Frontal cortex (tissue), 4 donors: ENCODE measurements at places on chromosomes 12 and 14.

GRCh38 chr12:116943419-116944372, 32.9 kb downstream of the FBXW8 start:
- no peak for DNase-seq

- DNase-seq = no peak
These were observed 172.3 kb upstream of the ATXN7L3B start for GRCh38 chr12:74365178-74365964.

DNA sequence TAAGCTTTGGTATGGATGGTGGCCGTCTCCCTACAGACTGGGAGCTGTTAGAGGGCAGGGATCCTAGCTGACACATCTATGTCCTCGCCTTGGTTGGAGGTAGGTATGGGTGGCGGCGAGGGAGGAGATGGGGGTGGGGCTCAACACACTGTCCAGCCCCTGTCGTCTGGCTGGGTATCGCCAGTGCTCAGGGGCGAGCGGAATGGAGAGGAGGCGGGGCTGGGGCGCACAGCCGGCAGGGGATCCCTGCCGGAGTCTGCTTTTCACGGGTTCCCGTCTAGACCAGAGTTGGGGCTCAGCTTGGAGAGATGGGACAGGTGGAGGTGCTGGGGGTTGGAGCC, 16.1 kb downstream of the TAMALIN start:
- DNase-seq = no peak

GRCh38 chr14:42624980-42625761, 1018.5 kb downstream of the LRFN5 start:
- no peak for DNase-seq

GRCh38 chr12:107670999-107671643, 14.5 kb upstream of the PWP1 start:
- no peak for DNase-seq

DNA sequence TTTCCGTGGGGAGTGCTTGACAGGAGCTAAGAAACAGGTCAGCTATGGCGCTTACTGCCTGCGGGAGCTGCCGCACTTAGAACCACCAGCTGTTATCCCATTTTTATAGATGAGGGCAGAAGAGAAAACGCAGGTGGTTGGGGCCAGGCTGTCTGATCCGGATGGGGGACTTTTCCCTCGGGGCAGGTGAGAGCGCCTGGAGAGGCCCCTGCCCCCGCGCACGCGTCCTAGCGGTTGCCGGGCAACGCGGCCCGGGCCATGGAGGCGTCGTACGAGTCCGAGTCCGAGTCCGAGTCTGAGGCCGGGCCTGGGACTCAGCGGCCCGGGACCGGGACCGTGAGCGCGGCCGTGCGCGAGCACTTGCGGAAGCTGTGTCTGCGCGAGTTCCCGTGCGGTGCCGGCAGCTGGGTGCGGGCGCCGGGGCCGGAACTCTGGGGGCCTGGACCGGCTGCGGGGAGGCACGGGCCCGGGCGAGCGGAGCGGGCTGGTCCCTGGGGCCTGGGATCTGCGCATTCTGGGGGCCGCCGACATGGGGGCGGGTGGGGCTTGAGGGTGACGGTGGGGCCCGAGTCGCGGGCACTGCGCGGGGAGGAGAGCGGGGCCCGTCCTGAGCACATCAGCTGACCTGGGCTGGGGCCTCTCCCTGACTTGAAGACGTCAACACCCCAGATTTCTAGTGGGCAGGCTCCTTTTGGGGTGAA, at the start of gene LRRC43:
Gene LRRC43, plus strand, starts transcription at position 237 of the 701 bp plus-strand sequence. Its CDS starts 22 bp downstream, at position 259.
- DNase-seq = peak; percentile 73

GRCh38 chr12:125050446-125050845, 14.8 kb upstream of the AACS start:
- DNase-seq = no peak

DNA sequence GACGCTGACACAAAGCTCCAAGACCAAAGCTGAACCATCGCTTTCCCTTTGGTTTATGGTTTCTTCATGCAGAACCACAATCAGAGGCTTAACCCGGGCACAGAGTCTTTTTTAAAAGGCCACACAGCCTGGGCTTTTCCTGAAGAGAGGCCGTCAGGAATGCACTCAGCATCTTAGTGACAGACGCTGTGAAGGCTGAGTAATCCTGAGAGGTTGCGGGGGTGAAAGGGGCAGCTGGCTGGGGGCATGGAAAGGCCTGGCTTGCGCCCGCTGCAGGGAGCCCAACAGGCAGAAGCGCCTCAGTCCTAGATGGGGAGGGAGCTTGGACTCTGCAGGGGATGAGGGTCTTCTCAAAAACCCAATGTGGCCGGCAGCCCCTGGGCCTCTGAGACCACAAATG, 13.6 kb downstream of the CTDSP2 start:
- DNase-seq = no peak

- DNase-seq = no peak
These were observed 238.2 kb downstream of the NELL2 start for GRCh38 chr12:44637875-44638274.

DNA sequence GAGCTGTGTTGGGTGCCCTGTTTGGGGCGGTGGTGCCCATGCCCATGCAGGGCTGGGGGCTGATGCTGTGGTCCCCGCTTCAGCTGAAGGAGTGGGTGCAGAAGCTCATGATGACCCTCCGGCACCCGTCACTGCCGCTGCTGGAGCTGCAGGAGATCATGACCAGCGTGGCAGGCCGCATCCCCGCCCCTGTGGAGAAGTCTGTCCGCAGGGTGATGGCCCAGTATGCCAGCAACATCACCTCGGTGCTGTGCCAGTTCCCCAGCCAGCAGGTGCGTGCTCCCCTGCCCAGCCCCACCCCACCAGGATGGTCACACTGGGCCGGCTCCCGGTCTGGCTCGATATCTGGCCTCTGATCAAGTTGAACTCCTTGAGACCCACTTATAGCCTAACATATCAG, 92.7 kb downstream of the ACACB start:
- no peak for DNase-seq

GRCh38 chr14:32076278-32077080, 625 bp upstream of the ARHGAP5 start:
- DNase-seq = peak; percentile 87

GRCh38 chr14:39381366-39381765, 50.9 kb downstream of the FBXO33 start:
- no peak for DNase-seq

GRCh38 chr12:75705749-75706711, 194.6 kb upstream of the KRR1 start:
- DNase-seq = no peak

- DNase-seq = no peak
These were observed 60.8 kb downstream of the TMCC3 start for GRCh38 chr12:94589591-94590001.

GRCh38 chr14:88496414-88496813, 58.4 kb downstream of the PTPN21 start:
- DNase-seq = no peak

GRCh38 chr14:24863968-24864684, 185.8 kb downstream of the STXBP6 start:
- no peak for DNase-seq

- DNase-seq = no peak
These were observed 81.1 kb downstream of the PELI2 start for GRCh38 chr14:56199095-56199981.

DNA sequence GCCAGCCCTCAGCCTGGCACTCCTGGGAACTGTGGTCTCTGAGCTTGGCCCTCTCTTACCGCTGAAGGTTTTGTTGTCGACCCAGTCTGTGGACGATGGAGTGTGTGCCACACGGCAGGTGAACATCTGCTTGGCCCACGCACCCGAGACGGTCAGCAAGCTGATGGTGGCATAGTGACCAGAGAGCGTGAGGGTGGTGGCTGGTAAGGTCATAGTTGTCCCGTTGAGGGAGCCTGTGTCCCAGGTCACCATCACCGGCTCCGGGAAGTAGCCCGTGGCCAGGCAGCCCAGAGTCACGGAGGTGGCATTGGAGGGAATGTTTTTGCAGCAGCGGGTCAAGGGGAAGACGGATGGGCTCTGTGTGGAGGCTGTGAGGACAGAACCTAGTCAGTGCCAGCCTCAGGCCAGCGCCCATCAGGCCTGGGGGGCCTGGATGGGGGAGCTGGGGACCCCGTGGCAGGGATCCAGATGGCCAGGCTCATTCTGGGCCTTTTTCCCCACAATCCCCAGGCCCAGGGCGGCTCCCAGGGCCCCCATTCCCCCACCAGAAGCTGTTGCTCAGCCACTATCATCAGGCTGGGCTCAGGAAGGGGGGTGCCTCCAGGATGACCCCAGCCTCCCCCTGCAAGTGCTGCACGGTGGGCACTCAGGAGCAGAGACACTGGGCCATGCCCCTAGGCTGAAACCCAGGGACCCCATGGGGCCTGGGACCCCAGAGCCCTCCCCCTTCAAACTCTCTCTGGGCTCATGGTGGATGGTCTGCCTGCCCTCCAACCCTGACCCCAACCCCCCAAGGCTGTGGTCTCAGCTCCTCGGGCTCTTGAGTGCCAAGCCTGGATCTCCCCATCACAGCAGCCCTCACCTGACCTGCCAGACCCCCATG, 75.2 kb downstream of the TMEM121 start:
- no peak for DNase-seq

DNA sequence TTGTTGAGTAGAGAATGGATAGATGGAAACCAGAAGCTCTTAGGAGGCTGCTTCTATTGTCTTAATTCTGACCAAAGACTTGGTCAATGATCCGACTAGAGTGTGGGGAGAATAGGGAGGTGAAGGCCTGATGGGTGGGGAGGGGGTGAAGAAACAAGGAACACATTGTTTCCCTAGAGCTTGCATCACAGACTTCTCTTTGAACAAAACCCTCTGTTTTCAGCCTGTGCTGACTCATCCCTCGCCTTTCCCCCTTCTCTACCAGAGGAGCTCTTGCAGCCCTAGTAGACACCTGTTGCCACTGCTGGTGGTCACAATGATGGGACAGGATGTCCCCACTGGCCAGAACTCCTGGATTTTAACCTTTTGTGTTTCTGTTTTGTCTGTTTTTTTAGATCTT, 46.8 kb upstream of the CISTR start:
- DNase-seq = peak; percentile 43

GRCh38 chr14:23030936-23031335, 3.8 kb downstream of the PSMB5 start:
- DNase-seq = no peak

- no peak for DNase-seq
These were observed 14.9 kb upstream of the PLEKHG3 start for GRCh38 chr14:64689289-64689688.

DNA sequence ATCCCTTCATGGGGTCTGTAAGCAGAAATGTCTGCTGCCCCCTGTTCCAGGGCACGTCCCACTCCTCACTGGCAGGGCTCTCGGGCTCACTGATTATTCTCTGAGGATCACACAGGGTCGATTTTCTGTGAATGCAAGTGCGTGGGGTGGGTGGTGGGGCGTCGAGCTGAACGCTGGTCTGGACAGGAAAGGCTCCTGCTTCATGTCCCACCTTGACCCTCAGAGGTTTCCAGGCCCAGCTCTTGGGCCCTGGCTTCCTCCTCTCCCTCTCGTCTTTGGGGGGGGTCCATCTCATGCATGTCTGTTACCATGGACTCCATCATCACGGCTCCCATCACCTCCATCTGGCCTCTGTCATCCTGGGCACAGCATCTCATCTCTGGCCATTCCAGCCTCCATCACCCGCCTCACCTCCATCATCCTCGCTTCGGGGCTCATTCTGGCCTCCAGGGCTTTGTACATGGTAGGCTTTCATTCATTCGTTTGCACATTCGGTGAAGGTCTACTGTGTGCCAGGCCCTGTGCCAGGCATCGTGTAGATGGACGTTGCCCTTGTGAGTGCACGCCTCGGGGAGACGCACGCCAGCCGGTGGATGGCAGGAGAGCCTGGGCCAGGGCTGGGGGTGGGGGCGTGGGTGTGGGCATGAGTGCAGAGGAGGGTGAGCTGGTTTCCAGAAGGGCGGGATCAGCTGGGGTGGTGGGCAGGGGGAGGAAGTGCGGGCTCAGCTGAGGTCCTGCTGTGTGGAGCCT, 34.7 kb downstream of the RTL1 start:
- DNase-seq = no peak

DNA sequence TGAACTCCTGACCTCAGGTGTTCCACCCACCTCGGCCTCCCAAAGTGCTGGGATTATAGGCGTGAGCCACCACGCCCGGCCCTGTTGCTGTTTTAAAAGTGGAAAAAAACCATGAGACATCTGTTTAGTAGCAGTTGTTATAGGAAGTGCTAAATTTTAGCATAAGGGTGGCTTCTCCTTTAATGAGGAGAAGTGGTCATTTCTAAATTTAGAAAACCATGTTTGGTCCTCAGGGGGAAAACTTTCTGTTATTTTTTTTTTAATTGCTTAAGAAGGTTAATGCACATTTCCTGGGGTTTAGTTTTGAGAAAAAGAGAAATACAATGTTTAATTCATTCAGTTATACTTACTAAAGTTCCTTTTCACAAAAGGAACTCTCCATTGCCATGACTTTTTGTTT, 102.1 kb downstream of the MYRFL start:
- DNase-seq = no peak

DNA sequence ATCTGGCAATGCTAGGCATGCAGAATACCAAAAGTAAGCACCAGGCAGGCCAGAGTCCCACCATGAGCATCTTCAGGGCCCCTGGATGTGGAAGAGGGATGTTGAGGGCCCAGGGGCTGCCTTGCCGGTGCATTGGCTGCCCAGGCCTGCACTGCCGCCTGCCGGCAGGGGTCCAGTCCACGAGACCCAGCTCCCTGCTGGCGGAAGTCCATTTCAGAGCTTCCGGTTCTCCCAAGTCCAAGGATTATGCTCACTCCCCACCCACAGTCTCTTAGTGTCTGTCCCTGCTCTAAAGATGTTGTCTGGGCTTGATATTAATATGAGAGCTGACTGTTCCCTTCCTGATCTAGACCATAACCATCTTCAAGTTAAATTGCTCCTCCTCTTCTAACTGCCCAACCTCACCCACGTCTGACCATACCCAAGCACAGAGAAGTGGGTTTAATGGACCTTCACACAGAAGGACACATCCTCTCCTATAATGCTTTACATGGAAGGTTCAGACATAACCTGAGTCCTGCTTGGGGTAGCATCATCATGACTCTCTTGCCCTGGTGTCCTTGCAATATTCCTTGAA, 117.4 kb downstream of the DAD1 start:
- no peak for DNase-seq

GRCh38 chr12:124566997-124567672, at the start of gene NCOR2:
NCOR2 (minus strand) TSS chr12:124567612; CDS start chr12:124495251, 72,361 bp downstream.
- peak; percentile 68 for DNase-seq
